ENCODE measurements at places on chromosomes 6 and 20.
A peak's percentile ranks its signal among the peaks of the same experiment; 100 is the strongest.

GRCh38 chr6:35310265-35310831 lies 12.7 kb downstream of the DEF6 start:
- no peak for DNase-seq

DNA sequence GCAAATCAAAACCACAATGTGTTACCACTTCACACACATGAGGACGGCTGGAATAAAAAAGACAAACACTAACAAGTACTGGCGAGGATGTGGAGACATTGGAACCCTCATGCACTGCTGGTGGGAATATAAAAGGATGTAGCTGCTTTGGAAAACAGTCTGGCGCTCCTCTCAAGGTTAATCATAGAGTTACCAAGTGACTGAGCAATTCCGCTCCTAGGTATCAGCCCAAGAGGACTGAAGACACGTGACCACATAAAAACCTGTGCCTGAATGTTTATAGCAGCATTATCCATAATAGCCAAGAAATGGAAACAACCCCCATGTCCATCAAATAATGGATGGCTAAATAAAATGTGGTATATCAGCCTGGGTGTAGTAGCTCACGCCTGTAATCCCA lies 45.0 kb downstream of the VSTM2L start:
- no peak for DNase-seq

GRCh38 chr6:79202556-79202955 lies 31.9 kb downstream of the HMGN3 start:
- no peak for DNase-seq

DNA sequence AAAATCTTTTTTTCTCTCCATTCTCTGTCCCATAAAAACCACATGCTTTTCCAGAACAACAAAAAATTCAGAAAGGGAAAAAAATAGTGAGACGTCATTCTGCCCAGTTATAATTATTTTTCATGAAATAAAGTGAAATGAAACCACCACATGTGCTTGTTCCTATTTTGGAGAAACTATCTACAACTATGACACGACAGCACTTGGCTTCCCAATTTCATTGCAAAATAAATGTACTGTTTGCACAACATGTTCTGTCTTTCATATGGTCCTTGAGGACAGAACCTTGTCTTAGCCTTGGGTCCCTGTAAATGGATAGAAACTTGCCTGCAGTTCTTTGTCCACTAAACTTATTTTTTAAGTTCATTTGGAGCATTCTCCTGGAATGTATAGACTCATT lies 5.6 kb upstream of the MAN1A1 start:
- DNase-seq, result no peak

- DNase-seq, result peak; percentile 9
These were observed 192.5 kb downstream of the PTPRK start for GRCh38 chr6:128327890-128328289.

DNA sequence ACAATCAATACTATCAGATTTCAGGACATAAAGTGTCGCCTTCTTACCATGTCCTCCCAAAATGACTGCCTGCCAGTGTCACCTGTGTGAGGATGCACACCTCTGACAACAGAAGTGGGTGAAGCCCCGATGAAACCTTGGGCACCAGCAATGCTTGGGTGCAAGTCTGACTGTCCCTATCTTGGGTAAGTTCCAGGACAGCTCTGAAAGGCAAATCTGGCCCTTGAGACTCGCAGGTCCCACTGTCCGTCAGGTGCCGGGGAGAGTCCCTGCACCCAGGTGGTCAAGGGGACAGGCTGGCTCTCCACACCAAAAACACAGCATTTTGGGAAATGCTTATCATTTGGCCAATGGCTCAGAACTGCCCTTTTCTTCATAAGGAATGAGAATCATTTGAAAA lies 43.3 kb downstream of the EZR start:
- DNase-seq, result no peak

GRCh38 chr6:130525408-130525807 lies 159.6 kb downstream of the TMEM200A start:
- DNase-seq, result no peak

DNA sequence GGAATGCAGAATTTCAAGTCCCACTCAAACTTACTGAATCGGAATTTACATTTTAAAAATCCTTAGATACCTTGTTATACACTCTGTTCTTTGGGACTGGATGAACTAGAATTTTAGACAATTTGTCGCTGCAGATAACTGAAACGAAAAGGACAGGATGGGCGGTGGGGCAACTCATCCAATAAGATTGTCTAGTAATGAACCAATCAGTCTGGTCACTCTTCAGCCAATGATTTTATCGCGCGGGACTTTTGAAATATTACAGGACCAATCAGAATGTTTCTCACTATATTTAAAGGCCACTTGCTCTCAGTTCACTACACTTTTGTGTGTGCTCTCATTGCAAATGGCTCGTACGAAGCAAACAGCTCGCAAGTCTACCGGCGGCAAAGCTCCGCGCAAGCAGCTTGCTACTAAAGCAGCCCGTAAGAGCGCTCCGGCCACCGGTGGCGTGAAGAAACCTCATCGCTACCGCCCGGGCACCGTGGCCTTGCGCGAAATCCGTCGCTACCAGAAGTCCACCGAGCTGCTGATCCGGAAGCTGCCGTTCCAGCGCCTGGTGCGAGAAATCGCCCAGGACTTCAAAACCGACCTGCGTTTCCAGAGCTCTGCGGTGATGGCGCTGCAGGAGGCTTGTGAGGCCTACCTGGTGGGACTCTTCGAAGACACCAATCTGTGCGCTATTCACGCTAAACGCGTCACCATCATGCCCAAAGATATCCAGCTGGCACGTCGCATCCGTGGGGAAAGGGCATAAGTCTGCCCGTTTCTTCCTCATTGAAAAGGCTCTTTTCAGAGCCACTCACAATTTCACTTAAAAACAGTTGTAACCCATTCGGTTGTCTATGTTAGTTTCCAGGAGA lies 41.9 kb upstream of the HFE start:
- DNase-seq, result peak; percentile 86

DNA sequence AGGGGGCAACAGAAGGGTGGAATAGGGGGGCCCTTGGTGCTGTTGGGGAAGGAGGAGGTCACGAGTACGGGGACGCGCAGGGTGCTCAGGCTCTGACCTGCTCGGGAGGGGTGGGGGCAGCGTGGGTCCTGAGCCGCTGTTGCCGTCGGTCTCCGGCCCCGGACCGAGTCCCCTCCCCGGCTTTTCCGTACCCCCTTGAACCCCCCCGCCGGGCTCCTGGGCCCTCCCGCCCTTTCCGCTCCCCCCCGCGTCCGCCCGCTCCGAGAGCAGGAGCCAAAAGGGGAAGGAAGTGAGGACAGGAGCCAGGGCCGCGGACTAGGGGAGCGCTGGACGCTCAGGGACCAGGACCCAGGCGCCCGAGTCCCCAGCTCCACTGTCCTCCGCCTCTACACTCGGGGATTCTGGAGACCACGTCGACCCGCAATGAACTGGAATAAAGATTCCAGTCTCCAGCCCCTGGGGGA lies at the start of gene RGL2:
TSS of gene RGL2 (minus strand) at position 170 of the 464 bp plus-strand sequence. CDS start 332 bp downstream, outside the sequence.
- DNase-seq, result peak; percentile 78

DNA sequence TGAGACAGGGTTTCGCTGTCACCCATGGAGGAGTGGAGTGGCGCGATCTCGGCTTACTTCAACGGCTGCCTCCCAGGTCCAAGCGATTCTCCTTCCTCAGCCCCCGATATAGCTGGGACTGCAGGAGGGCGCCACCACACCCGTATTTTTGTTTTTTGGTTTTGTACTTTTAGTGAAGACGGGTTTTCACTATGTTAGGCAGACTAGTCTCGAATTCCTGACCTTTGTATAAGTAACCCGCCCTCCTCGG lies 115.4 kb upstream of the BTN3A2 start:
- peak; percentile 52 for DNase-seq

GRCh38 chr6:45986746-45987274 lies 28.9 kb downstream of the CLIC5 start:
- no peak for DNase-seq

DNA sequence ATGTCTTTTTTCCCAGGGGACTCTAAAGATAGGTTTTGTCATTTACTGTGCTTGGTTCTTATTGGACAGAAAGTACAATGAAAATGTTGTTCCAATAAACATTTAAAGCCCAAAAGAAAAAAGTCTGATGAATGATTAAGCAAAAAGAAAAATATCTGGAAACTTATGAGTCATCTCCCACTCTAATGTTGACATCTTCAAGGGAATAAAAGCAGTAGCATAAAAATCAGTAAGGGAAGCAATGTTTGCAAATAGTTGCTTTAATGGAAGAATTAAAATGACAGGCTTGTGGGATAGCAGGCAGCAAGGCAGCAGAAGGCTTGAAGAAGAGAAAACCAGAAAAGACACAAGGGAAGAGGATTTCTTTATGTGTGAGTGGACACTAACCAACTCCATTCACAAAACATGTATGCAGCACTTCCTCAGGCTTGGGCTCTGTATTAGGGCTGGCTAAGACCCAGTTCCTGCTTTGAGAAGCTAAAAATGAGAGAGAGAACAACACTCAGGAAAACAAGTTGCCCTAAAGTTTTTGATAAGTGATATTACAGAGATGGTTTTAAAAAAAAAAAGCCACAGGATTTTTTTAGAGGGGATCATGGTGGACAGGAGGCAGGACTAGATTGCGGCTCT lies 263.2 kb upstream of the NT5E start:
- no peak for DNase-seq

DNA sequence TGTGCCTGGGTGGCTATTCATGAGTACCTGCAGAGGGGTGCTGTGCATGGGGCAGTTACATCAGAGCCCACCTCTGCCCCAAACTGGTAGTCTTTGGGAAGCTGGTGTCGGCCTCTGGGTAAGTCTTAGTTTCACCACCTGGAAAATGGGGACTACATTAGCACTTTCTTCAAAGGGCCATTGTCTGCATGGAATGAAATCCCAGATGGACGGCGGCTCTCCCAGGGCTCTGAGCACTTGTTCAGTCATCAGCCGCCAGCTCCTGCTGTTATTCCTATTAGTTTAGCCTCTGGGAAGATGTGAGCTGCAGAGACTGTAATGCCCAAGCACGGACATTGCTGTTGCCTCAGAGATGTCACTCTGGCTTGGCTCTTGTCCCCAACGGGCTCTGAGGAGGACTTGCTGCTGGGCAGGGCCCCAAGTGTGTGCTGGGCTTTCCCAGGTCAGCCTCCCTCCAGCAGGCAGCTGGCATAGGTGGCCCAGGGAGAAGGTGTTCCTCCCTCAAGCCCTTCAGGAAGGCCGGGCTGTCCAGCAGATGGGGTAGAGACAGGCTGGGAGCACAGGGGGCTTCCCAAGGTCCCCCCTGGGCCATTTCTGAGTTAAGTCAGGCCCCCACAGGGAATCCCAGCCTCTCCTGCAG lies 268.3 kb downstream of the TFAP2C start:
- DNase-seq, result no peak

GRCh38 chr20:50903353-50904051 lies 27.7 kb downstream of the ADNP start:
- DNase-seq, result no peak

- DNase-seq, result no peak
These were observed 44.1 kb upstream of the SLC22A1 start for GRCh38 chr6:160077526-160077925.

DNA sequence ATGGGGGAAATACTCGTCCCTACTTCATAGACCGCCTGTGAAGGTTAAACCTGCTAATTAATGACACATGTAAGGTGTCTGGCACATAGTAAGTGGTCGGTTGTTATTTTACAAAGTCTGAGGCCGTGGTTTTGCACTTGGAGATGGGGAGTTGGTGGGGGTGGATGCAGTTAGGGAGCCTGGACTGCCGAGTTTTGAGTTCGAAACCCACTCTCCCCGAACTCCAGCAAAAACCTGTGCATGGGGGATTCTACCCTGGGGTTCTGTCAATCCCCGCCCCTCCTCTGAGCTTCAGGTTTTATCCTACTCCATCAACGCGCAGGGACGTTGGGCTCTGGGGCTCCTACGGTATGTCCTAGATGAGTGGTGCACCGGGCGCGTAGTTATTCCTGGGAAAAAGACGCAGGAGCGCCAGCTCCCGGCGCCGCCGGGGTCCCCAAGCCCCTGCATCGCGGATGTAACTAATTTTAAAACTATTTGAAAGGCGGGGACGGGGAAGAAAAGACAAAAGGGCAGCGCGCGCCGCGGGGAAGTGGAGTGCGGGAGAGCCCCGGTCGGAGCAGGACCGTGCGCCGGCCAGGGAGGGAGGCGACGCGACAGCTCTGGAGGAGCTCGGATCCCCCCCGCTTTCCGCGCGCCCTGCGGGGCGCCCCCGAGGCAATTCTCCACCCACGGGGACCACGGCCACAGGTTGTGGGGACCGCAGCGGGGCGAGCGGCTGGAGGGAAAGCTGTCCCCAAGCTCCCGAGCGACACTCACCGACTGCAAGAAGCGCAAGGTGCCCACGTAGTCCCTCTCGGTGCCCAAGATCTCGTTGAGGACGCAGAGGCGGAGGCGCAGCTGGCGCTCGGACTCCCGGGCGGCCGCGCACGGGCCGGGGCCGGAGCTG lies 672 bp downstream of the PREX1 start:
- no peak for DNase-seq

DNA sequence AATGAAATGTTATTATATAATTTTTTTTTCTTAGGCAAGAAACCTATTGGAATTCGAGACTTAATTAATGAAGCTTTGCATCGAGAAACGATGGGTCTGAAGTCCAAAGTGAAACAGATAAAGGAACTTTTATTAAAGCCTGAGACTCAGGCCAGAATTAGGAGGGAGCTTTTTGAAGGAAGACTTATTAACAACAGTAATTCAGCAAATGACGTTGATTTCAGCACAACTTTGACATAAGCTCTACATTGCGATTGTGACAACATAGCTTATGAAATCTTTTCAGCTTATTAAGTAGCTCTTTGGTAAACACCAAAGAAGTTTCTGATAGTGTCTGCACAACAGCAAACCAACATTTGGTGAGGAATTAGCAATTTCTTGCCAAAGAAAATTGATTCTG lies 147.1 kb downstream of the AKAP7 start:
- DNase-seq, result no peak

DNA sequence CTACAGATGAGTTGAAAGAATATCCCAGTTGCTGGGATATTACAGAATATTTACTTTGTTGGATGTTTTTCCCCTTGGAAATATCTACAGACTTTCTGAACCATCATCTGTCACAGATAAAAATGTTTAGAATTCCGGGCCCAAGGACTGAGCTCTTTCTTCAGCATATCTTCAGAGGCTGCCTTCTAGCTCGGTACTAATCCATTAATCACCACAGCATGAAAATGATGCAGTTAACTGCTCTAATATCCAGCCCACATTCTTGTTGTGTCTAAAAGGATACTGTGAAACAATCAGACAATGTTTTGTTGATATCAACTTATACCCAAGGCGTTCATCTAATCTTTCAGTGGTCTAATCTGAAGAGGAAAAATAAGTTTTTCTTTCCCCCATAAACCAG lies 247.4 kb downstream of the TBC1D32 start:
- no peak for DNase-seq

Measured in CD4-positive, alpha-beta T cell treated with Interleukin-1 beta for 1 hour (primary cell).